ENCODE measurements at places on chromosomes 4 and X. TPM values are rescaled to one million over a fixed set of nuclear protein-coding genes. Genes with fewer than 3 reads are reported as not detected.

The ASB9 gene
- total RNA-seq, result 0.17 TPM

The SSX2 gene
- total RNA-seq, result not detected

The MXD4 gene
- total RNA-seq, result 93.1 TPM

The IL9R gene
- total RNA-seq, result not detected

The ARMCX1 gene
- total RNA-seq, result 24.7 TPM

The BST1 gene
- total RNA-seq, result 24.2 TPM

The PASD1 gene
- not detected for total RNA-seq

The NLRP2B gene
- total RNA-seq, result not detected

The DMP1 gene
- not detected for total RNA-seq

The SLC49A3 gene
- 5.7 TPM for total RNA-seq

The CT45A2 gene
- total RNA-seq, result not detected

The GPR34 gene
- total RNA-seq, result not detected

The PPP1R2C gene
- not detected for total RNA-seq

The NPY5R gene
- total RNA-seq, result not detected

The FDCSP gene
- not detected for total RNA-seq

The GAGE13 gene
- total RNA-seq, result not detected

The PIR gene
- total RNA-seq, result 30.8 TPM

The SCD5 gene
- total RNA-seq, result 13.9 TPM

The TCEAL5 gene
- not detected for total RNA-seq

The ANKRD50 gene
- 22.8 TPM for total RNA-seq

The SPARCL1 gene
- total RNA-seq, result 7.5 TPM

The L1CAM gene
- total RNA-seq, result 0.34 TPM

The TEX11 gene
- total RNA-seq, result not detected

The SSX3 gene
- not detected for total RNA-seq

The CHRDL1 gene
- 3.5 TPM for total RNA-seq

The FAM47E gene
- not detected for total RNA-seq

The ATP2B3 gene
- not detected for total RNA-seq

The SPANXB1 gene
- total RNA-seq, result not detected

The WDFY3 gene
- total RNA-seq, result 51.2 TPM

The RNF212 gene
- total RNA-seq, result 4.6 TPM

The HSD17B13 gene
- 0.60 TPM for total RNA-seq

The KIAA1210 gene
- not detected for total RNA-seq

The SSX4 gene
- total RNA-seq, result not detected

The MAGED4 gene
- 40.2 TPM for total RNA-seq

The FRG2 gene
- total RNA-seq, result not detected
